Activated CD8-positive, alpha-beta memory T cell treated with anti-CD3 and anti-CD28 coated beads for 4 hours (primary cell): ENCODE measurements at places on chromosomes 16 and 17.
A peak's percentile ranks its signal among the peaks of the same experiment; 100 is the strongest.

DNA sequence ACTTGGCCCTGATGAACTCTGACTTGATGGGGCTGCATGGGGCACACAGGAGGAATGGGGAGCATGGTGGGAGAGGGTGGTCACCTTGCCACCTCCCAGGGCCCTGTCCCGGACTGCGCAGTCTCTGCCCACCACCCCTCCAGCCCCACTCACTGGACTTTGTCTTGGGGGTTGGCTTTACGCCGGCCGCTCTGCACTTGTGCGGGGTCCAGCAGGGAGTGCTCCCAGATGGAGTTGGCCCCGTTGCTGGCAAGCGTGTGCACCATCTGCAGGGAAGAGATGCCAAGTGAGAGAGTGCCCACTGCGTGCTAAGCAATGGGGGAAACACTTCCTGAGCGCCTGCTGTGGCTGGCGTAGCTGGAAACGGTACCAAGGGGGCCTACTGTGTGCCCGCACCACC, 6.7 kb downstream of the GIT1 start:
- DNase-seq: no peak

GRCh38 chr17:48754500-48755261, 26.1 kb upstream of the HOXB13 start:
- DNase-seq: no peak

DNA sequence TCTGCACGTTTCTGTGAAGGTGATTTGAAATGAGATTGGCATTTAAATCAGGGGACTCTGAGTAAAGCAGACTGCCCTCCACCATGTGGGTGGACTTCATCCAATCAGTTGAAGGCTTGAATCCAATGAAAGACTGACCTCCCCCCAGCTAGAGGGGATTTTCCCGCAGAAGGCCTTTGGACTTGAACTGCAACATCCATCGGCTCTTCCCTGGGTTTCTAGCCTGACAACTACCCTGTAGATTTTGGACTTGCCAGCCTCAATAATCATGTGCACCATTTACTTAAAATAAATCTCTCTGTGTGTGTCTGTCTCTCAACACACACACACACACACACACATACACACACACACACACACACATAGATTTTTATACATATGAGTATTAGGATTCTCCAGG, 23.9 kb upstream of the CNEP1R1 start:
- DNase-seq: no peak

GRCh38 chr16:11575223-11575589, 11.5 kb downstream of the LITAF start:
- no peak for DNase-seq

GRCh38 chr17:78805301-78805700, 23.2 kb upstream of the CYTH1 start:
- DNase-seq: no peak

DNA sequence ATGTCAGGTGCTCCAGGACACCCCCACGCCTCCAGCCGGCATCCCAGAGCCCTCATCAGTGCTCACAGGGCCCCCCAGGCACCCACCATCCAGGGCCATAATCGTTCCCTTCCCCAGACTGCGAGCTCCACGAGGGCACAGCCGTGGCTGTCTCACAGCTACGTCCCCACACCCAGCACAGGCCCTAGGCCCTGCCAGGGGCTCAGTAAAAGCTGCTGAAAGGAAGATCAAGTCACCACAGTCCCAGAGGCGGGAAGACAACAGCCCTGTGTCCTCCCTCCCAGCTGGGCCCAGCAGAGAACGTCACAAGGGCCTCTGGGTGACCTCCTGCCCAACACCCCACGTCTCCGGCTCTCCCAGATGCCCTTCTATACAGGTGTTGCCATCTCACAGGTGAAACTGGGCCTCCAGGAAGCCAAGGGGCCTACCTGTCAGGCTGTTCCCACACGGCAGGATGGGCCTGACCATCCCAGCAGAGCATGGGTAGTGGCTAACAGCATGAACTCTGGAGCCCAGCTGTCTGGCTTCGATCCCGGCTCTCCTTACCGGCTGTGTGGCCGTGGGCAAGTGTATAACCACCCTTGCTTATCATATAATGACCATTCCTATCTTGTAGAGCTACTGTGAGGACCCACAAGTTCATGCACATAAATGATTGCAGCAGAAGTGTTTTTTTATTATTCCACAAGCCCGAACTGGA, 17.9 kb downstream of the ARL2BP start:
- DNase-seq: no peak

DNA sequence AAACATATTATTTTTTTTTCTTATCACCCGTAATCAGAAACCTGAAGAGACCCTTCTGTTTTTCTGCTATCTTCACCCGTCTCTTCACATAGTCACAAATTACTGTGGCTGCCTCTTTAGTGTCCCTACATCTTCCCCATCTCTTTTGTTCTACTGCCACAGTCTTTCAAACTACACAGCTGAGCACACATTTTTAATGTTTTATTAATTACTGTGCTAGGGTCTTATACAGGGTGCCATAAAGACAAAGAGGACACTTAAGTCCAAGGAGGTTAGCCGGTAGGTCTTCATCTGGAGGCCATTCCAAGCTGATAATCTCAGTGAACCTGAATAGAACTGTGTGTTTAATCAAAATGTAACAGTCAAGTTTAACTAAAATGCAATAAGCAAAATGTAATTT, 20.7 kb downstream of the CNTNAP4 start:
- DNase-seq: no peak

GRCh38 chr16:69494991-69495392, 70.6 kb downstream of the CYB5B start:
- DNase-seq: no peak

DNA sequence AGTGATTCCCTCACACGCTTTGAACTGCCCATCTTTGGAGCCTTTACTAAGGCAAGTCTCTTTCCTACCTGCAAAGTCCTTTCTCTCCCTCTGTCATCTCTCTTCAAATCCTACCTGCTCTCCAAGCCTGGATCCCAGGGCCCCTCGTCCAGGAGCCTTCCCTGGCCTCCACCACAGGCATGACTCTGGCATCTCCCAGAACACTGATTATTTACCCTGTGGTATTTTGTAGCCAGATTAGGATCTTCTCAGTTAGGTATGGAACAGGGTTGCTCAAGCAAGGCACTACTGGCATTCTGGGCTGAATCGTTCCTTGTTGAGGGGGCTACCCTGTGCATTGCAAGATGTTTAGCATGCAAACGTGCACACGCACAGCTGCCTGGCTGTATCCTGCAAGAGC, 31.9 kb upstream of the POLR3E start:
- no peak for DNase-seq

- DNase-seq: no peak
These were observed 1.9 kb downstream of the MSI2 start for GRCh38 chr17:57257895-57258851.

DNA sequence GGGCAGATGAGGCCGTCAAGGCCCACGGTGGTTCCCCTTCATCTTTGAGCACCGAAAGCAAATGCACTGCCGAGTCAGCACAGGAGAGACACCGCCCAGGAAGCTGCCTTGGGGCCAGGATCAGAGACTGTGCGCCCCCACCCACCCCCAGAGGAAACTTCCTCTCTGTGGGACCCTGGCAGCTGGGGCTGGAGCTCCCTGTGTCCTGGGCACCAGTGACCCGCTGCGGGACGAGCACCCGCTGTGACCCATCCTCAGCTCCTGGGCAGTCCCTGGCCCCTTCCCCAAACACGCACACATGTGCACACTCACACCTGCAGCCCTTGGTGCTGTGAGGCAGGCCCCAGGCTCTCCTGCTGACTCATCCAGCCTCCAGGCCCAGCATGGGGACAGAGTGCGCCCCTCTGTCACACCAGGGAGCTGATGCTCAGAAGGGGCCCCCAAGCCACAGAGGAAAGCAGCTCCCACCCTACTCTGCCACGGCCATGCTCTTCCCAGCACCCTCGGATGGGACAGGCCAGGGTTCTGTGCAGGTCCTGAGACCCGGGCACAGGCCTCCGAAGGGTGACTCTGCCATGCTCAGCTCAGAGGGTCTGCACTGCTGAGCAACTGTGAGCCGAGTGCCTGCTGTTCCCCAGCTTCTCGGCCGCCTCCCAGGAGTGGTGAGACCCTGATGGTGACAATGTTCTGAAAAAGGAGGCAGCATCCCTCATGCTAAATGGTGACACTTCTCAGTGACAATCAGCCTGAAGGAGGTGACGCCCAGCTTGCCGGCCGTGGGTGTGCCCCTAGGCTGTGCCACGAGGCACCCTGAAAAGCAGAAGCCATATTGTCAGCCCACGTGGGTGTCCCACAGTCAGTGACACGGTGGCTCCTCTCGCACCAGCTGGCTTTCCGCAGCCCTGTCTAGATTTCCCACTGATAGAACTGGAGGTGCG, 3.6 kb downstream of the PIEZO1 start:
- DNase-seq: no peak

DNA sequence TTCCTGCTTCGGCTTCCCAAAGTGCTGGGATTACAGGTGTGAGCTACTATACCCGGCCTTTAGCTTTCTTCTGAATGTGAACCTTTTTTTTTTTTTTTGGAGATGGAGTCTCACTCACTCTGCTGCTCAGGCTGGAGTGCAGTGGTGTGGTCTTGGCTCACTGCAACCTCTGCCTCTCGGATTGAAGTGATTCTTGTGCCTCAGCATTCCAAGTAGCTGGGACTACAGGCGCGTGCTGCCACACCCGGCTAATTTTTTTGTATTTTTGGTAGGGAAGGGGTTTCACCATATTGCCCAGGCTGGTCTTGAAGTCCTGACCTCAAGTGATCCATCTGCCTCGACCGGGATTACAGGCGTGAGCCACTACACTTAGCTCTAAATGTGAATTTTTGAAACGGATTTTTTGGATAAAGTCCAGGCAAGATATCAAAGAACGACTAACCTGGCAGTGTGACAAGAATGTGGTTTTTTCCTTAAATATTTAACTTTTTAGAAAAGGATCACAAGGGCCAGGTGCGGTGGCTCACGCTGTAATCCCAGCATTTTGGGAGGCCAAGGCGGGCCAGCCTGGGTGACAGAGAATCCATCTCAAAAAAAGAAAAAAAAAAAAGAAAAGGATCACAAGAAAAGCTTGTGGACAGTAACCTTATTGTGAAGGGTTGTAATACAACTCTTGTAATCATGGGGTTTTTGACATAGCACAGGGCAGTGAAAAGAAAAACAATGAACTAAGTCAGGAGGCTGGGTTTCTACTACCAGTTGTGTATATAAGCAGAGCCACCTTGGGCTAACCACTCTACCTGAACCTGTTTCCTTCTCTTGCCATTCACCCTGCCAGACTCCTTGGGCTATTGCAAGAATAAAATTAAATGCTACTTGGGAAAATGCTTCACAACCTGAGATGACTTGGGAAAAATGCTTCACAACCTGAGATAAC, 6.2 kb downstream of the BRCA1 start:
- no peak for DNase-seq

DNA sequence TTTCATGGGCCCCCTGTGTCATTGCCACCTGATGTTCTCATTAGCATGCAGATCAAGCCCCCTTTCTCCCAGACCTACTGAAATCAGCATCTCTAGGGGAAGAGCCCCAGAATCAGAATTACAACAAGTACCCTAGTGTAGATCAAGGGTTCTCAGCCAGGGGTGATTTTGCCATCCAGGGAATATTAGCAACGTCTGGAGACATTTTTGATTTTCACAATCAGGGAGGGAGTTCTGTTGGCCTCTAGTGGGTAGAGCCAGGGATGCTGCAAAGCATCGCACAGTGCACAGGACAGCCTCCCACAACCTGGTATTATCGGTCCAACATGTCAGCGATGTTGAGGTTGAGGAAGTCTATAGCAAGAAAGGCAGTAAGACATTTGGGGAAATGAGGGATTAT, 7.3 kb downstream of the AMZ2 start:
- no peak for DNase-seq

GRCh38 chr17:28992625-28993600, 12.9 kb downstream of the SEZ6 start:
- DNase-seq: no peak

- peak; percentile 43 for DNase-seq
These were observed 141.2 kb downstream of the AATF start for GRCh38 chr17:37089956-37090355.

GRCh38 chr16:62974424-62974823, 938.2 kb upstream of the CDH8 start:
- no peak for DNase-seq

- DNase-seq: no peak
These were observed 97.1 kb downstream of the DNAH3 start for GRCh38 chr16:21053590-21053989.

- DNase-seq: no peak
These were observed 9.7 kb upstream of the ALOX15B start for GRCh38 chr17:8029121-8029520.

- DNase-seq: no peak
These were observed 4.2 kb downstream of the LYRM9 start for GRCh38 chr17:27888945-27889344.

GRCh38 chr16:678858-679813, 1.1 kb upstream of the STUB1 start:
- no peak for DNase-seq

GRCh38 chr17:50386510-50386909, 10.8 kb downstream of the LRRC59 start:
- DNase-seq: no peak

DNA sequence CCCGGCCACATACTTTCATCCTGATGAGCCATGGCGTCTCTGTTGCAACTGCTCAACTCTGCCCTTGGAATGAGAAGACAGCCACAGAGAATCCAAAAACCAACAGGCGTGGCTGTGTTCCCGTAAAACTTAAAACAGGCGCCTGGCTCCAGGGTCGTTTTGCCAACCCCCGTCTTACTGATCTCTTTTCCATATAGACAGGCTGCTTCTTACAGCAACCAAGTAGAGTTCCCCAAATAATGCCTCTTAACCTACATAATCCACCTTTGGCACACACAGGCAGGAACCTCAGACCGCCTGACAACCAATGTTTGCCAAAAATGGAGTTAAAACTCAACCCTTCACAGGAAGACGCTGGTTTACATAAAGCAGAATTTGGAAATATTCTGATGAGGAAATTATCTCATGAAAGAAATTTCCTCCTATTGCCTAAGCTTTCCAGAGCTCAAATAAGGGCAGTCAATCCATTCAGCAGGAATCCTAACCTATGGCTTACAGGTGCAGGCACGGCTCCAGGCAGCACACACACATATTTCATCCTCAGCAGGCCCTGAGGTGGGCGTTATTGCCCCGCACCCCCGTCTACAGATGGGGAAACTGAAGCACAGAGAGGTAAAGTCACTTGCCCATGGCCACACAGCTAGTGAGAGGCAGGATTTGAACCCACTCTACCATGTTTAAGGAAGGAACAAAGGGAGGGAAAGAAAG, 35.8 kb downstream of the LITAF start:
- DNase-seq: no peak

DNA sequence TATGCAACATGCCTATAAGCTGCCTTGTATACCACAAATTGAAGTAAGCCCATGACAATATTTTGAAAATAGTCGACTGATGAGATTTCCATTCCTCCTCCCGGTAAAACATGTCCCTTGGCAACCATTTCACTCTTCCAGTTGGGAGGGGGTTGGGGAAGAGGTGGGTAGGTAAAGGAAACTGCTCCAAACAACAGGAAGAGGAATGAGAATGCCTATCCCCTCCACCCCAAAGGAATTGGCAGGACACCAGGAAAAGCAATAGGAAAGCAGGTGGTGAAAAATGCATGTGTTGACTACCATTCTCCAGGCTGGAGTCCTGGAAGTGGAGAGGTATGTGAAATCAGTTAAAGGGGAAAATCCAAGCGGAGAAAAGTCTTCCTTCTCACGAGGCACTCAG, 455.9 kb upstream of the PSMD7 start:
- no peak for DNase-seq

- no peak for DNase-seq
These were observed 6.9 kb upstream of the RAPGEFL1 start for GRCh38 chr17:40170325-40170724.

- DNase-seq: no peak
These were observed 2.3 kb upstream of the CDH11 start for GRCh38 chr16:65124212-65124548.
